ENCODE measurements at places on chromosomes 13 and 19.

- DNase-seq, result no peak
Measured at GRCh38 chr13:106533943-106534638, 1.4 kb downstream of the EFNB2 start.

- DNase-seq, result no peak
Measured at GRCh38 chr13:41452462-41452861, 4.9 kb upstream of the RGCC start.

DNA sequence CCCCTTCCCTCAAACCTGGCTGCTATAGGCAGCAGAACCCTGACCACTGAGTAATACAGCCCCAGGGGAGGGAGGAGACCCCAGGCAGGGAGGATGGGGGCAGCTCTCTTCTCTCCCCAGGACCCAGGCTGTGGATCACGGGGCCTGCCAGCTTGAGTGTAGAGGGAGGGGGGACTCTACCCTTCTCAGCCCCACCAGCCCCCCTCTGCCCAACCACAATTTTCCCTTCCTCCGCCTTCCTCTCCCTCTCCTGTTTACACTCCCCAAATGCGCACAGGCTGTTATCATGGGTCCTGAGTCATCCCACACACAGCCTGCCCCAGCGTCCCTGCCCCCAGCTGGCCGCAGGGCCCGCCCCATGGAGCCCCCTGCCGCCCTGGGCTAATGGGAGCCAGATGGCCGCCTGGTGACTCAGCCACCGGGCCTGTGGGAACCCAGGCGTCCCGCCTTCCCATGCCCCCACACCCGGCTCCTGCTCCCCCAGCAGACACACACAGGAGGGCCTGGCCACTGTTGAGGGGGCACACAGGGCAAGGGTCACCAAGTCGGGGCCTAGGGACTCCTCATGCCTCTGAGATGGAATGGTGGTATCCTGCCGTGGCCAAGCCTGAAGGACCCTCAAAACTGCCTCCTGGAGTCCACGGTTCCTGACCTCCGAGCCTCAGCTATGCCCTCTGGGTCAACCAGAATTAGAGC lies 13.6 kb downstream of the CCDC97 start:
- no peak for DNase-seq

- DNase-seq, result no peak
Measured at GRCh38 chr13:27952876-27953675, 16.0 kb downstream of the CDX2 start.

DNA sequence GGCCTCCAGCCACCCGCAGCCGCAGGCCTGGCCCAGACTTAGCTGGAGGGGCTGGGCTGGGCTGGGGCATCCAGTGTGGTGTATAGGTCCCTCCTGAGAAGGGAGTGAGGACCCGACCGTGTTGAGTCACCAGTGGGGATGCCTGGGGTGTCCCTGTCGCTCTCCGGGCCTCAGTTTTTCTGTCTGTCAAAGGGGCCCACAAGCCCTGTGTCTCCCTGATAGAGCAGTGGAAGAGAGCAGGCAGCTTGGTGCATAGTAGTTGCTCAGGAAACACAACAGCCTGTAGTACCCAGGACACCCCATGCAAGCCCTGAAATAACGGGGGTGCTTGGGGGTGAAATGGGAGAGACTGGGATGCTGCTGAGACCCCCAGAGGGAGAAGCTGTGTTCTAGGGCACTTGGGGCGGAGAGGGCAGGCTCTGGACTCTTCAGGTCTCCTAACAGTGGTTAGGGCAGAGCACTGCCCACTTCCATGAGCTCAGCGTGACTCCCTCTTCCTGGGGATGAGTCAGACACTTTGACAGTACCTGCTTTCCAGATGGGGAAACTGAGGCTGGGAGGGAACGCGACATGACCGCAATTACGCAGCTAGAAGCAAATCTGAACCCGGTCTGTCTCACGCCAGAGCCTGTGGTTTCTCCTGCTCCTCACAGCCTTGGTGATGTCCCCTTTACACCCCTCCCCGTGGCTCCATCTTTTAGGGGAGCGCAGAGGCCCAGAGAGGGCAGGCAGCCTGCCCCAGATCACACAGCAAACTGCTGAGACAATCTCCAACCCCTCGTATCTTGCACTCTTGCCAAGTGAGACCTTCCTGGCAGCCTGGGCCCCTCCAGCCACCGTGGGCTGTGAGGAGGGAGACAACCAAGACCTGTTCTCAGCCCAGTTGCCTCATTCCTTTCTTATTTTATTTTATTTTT lies 692 bp downstream of the SULT2B1 start:
- DNase-seq, result no peak

- no peak for DNase-seq
Measured at GRCh38 chr13:47521890-47522487, 479.1 kb downstream of the SUCLA2 start.

All from stimulated activated CD8-positive, alpha-beta memory T cell treated with anti-CD3 and anti-CD28 coated beads, Interleukin-12 subunit alpha, Interleukin-12 subunit beta, amount 100 ng/mL, for 1 hour (primary cell).